ENCODE measurements at places on chromosomes 12 and 14.

DNA sequence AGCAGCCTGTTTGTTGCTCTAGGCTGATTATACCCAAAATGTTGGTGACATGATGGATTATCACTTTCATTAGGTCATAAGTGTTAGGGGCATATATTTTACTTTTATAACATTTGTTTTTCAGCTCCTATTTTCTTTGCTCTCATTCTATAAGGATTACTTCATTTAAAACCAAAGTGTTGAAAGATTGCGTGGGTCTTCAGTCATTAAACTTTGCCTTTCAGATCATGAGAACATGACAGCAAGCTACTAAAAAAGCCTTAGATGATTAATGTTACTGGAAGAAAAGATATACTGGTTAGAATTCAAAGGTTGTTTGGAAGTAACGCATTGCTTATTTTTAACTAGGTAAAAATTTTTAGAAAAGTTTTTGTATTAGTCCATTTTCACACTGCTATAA is 156.8 kb downstream of the ERC1 start:
- no peak for DNase-seq

- DNase-seq, result no peak
Measured at GRCh38 chr12:28578833-28579252, 388.6 kb downstream of the CCDC91 start.

- DNase-seq, result no peak
Measured at GRCh38 chr12:46351886-46352650, 20.5 kb downstream of the SLC38A2 start.

DNA sequence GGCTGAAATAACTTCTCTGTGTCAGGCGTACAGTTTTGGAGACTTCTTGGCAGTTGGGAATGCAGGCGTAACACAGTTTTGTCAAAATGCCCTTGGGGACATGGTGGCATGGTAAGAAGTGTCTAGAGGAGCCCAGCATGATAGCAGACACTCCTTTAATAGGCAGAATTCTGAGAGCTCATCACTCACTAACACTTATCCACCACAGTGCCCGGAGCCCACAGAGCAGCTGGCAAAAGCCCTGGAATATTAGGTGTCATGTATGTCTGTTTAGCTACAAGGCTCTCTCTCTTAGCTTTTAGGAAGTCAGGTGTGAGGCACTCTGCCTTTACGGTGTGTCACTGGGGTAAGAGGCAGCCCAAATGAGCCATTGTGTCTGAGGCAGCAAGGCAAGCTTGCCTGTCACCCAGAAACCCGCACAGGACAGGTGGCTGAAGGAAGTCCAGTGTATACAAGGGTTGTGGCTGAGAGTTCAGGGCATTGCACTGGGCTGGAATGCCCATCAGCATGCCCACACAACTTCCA is 96.3 kb downstream of the ESRRB start:
- no peak for DNase-seq

DNA sequence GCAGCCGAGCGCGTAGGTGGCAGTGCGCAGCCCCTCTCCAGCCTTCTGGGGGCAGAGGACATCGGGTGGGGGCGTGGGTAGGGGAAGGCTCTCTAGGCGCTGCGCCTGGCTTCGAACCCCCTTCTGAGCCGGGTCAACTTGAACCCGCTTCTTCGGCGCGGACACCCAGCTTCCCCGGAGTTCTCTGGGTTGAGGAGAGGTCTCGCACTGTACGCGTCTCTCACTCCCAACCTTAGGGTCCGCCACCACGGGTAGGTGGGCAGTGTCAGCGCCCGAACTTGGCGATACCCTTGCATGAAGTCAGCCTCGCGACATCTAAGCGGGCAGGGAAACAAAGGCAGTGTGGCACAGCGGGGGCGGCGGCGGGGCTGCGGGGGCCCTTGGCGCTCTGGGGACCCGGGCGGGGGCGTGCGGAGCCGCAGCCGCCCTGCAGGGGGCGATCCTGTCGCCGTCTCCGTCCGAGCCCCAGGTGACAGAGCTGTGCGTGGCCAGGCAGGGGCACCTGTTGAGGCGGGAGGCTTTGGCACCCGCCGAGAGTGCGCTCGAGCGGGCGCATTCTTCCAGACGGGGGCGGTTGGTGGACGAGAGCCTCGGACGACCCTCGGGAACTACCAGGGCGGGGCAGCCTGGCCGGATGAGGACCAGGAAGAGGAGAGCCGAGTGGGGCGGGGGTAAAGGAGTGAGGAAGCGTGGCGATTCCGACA is 1.1 kb downstream of the GALNT16 start:
- DNase-seq, result peak; percentile 44

- no peak for DNase-seq
Measured at GRCh38 chr14:93039649-93040315, 75.9 kb downstream of the ITPK1 start.

- no peak for DNase-seq
Measured at GRCh38 chr14:25988536-25988935, 609.3 kb downstream of the NOVA1 start.

GRCh38 chr12:130819681-130820080 is 19.4 kb downstream of the STX2 start:
- DNase-seq, result no peak

- no peak for DNase-seq
Measured at GRCh38 chr12:9606736-9607372, 862 bp downstream of the KLRB1 start.

- DNase-seq, result peak; percentile 81
Measured at GRCh38 chr14:99564256-99564925, 39.6 kb downstream of the CCDC85C start.
